ENCODE measurements at places on chromosomes 1 and 21.
A peak's percentile ranks its signal among the peaks of the same experiment; 100 is the strongest.

- DNase-seq: peak; percentile 70
These were observed 474.5 kb downstream of the PTPRC start for GRCh38 chr1:199113265-199113869.

DNA sequence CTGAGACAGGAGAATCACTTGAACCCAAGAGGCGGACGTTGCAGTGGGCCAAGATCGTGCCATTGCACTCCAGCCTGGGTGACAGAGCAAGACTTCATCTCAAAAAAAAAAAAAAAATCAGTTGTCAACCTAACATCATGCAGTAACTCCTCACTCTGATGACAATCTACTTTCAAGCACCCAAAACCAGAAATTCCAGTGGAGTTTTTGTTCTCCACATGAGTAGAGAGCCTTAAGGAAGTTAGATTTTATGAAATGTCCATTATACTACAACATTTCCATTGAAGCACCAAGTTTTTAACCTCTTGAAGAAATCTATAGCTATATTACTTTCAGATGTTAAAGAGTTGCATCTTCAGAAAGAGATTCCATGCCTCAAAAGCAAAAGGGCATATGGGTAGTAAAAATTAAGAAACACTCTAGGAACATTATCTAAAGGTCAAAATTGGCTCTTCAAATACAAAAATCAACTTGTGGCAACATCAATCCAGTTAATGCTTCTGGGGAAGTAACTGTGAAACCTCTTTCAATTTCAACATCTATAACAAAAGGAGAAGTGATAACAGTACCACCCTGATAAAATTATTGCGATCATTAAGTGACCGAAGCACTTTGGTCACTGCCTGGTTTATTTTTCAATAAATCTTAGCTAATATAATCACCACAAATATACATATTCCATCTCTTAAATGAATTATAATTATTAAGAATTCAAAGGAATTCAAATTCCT is 7.7 kb downstream of the LPGAT1 start:
- no peak for DNase-seq

DNA sequence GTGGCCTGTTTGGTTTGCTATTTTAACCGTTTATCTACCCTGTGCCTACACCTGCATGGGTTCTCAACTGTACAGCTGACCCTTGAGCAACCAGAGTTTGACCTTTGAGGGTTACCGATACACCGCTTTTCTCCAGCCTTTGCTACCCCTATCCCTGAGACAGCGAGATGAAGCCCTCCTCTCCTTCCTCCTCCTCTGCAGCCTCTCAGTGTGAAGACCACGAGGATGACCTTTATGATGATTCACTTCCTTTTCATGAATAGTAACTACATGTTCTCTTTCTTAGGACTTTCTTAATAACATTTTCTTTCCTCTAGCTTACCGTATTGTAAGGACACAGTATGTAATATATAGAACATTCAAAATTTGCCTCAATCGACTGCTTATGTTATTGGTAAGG is 14.5 kb upstream of the RNF187 start:
- no peak for DNase-seq

DNA sequence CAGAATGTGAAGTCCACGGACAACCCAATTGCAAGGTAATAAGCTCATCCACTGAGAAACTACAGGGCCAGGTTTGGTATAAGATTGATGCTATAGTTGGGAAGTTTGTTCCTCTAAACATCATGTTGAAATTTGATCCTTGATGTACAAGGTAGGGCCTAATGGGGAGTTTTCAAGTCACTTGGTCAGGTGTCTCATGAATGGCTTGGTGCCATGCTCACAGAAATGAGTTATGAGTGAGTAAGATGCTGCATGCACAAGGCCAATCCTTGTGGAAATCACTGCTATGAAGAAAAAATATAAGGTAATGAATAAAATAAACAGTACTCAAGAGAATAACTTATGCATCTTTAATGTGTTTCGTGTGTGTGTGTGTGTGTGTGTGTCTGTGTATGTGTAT is 1891.2 kb downstream of the NCAM2 start:
- no peak for DNase-seq

DNA sequence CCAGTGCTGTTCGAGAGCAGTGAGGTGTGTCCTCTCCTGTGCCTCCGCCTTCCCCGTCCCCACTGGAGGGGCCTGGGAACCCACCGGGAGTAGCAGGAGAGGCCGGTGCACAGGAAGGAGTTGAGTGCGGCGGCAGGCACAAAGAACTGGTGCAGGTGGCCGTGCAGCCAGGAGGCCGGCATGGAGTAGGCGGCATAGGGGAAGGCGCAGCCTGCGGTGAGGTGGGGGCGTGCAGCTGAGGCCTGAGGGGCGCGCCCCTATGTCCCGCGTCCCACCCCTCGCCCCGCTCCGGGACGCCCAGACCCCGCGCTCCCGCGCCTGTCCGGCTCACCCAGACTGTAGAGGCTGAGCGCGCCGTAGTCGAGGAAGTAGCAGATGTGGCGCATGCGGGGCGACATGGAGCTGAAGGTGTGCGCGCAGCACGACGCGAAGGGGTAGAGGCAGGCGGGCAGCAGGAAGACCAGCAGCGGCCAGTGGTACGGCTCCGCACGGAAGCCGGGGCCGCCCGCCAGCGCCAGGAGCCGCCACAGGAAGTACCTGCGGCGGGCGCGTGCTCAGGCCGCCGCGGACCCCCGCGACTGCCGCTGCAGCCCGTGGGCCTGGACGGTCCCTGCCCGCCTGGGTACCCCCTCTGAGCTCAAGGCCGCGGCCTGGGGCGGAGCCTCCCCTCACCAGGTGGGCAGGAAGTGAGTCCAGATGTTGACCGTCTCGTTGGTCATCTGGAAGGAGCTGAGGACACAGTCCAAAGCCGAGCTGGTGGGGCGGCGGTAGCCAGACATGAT is 2.2 kb downstream of the PAQR6 start:
- DNase-seq: no peak
